ENCODE measurements at places on chromosomes 2 and 18.

GRCh38 chr2:203578759-203579643 is 43.9 kb upstream of the RAPH1 start:
- DNase-seq, result peak; percentile 64

DNA sequence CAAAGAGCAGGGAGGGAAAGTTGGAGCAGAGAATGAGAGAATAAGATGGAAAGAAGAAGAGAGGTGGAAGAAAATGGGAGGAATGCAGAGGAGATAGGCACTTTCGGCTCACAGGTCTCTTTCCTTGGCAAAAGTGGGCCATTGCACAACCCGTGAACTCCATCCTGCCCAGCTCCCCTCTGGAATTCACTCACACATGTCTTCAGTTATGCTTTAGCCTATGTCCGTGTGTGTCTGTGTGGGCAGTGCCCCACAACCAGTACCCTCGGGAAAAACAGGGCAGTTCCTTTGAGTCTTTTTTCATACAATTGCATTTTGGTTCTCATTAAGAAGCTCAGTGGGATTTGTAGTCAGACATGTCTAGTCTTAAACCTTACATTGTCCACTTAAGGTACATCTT is 34.5 kb downstream of the DTNA start:
- DNase-seq, result no peak

GRCh38 chr2:59658906-59659635 is 894.4 kb downstream of the BCL11A start:
- DNase-seq, result no peak

DNA sequence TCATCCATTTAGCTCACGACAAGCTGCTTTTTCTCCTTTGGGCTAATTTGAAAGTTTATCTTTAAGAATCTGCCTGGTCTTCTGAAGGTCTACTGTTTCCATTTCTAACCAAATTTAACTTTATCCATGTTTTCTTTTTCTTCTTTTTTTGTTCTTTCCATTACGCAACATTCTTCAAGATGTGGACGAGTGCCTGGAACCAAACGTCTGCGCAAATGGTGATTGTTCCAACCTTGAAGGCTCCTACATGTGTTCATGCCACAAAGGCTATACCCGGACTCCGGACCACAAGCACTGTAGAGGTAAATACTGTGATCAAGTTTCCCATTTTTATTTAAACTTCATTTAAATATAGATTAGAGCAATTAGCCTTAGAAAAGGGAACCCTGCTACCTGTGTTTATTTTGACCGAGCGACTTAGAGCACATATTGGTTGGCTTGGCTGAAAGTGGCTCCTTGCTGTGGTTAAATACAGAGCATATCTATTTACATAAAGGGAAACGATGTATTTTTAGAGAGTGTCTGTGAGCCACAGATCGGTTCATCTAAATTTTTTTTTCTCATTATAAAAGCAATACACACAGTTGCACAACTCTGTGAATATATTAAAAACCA is 183.4 kb upstream of the RASGRP3 start:
- DNase-seq, result no peak

DNA sequence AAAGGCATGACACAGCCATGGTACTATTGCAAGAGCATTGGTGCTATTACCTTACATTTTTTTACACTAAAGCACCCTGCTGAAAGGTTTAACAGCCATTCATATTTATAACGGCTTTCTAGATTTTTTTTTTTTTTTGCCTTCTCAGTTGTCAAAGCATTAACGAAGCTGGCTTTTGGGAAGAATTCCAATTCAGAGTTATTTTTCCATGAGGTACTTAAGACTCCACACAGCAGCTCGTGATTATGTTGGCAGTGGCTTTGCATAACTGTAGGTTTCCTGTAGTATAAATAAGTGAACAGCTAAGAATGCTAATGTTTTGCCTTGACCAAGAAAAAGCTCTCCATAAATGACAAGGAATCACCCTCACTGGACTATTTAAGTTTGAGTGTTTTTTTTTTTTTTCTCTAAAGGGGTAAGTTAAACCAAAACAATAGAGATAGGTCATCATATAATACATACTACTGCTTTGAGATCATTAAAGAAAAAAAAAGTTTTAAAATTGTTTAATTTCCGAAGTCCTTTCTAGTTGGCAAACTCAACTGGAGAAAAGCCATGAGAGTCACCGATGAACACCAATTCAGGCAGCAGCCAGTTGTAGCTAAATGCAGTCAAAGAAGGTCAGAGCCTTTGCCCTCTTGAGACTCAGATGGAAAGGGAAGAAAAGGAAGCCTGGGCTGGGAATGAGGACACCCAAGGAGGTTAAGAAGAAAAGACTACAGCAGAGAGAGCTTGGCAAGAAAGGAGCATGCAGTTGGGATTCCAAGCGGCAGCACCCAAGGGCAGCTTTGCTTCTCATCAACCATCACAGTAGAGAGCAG is 187.4 kb upstream of the NCKAP5 start:
- no peak for DNase-seq
